ENCODE measurements at places on chromosomes 5 and 9. TPM values are rescaled to one million over a fixed set of nuclear protein-coding genes. Genes with fewer than 3 reads are reported as not detected.

Gene IFNA5
- total RNA-seq = not detected

Gene ENHO
- total RNA-seq = not detected

Gene RPL12
- 1,031 TPM for total RNA-seq

Gene PCDHGB5
- total RNA-seq = 0.61 TPM

Gene WWC1
- total RNA-seq = not detected

Gene CSF1R
- total RNA-seq = 0.14 TPM

Gene MUSK
- not detected for total RNA-seq

Gene IGFBPL1
- not detected for total RNA-seq

Gene CARD6
- 5.0 TPM for total RNA-seq

Gene FABP6
- not detected for total RNA-seq

Gene ARID3C
- total RNA-seq = 0.14 TPM

Gene CD180
- 0.27 TPM for total RNA-seq

Data from T-helper 2 cell treated with Interferon-gamma antibody and Interleukin-4, amounts not matched to agents 100 ng/mL and 5 ng/mL, for 36 hours (primary cell).